ENCODE measurements at places on chromosomes 11 and 22.

DNA sequence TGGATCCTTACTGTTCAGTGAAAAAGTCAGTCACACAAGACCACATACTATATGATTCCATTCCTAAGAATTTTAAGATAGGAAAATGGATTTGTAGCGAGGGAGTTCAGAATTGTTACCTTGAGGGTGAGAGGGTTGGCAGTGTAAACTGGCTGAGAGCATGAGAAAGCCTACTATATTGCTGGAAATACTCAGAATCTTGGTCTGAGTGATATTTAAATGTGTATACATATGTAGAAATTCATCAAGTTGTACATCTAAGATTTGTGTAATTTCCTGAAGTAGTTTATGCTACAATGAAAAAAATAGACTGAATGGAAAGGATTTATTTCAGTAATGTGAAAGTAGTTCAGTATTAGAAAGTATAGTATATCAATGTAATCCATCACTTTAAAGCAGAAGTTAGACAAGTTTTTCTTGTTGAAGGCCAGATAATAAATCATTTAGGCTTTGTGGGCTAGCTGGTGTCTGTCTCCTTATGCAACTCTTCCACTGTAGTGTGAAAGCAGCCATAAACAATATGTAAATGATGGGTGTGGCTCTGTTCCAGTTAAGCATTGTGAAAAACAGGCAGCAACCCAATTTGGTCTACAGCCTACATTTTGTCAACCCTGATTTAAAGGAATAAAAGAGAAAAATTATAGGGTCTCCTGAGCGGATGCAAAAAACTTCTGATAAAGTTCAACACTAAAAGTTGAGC lies 127.2 kb upstream of the THY1 start:
- DNase-seq: no peak

DNA sequence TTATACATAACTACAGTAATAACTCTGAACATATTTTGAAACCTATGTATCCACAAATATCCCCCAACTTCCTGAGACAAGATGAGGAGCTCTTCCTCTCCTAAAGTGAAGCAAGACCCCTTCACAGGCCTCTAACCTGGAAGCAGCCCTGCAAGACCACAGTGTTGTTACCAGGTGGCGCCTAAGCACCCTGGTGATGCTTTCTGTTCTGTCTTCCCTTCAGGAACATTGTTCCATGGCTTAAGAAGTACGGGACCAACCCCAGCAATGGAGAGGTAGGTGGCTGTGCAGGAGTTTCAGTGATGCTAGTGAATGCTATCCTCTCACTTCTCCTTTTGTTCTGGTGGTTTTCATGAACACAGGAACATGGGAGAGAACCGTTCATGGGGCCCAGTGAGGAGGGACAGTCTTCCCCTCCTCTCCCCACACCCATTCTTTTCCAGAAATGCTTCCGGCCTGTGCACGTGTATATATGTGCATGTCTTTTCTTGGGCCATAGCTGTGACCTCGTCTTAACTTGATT lies 6.4 kb downstream of the PPIL2 start:
- no peak for DNase-seq

- DNase-seq: peak; percentile 41
These were observed 35.9 kb upstream of the PRDM11 start for GRCh38 chr11:45110562-45110961.

GRCh38 chr11:16805938-16806337 lies 67.5 kb downstream of the C11orf58 start:
- DNase-seq: no peak

Measured in activated T-cell treated with anti-CD3 and anti-CD28 coated beads, Interleukin-2, amount 50 U/mL, for 1 hour (primary cell).